Effector memory CD8-positive, alpha-beta T cell (primary cell): ENCODE measurements at places on chromosomes 7 and 10.

GRCh38 chr10:17847585-17848296, 38.6 kb downstream of the MRC1 start:
- DNase-seq: no peak

DNA sequence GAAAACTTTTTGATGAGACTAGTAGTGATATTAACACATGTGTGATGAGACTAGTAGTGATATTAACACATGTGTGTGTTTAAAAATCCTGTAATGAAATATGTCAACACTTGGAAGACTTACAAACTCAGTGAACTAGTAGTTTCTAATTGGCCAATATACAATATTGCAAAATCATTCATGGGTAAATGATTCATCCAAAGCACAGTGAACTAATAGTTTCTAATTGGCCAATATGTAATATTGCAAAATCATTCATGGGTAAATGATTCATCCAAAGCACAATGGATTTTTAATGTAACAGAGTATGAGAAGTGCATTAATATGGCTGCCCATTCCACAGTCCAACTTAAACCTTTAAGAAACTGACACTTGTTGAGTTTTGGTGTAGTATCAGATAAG, 77.8 kb downstream of the ATAD1 start:
- no peak for DNase-seq

- no peak for DNase-seq
Observed at GRCh38 chr7:140084972-140085371, 22.2 kb upstream of the PARP12 start.

DNA sequence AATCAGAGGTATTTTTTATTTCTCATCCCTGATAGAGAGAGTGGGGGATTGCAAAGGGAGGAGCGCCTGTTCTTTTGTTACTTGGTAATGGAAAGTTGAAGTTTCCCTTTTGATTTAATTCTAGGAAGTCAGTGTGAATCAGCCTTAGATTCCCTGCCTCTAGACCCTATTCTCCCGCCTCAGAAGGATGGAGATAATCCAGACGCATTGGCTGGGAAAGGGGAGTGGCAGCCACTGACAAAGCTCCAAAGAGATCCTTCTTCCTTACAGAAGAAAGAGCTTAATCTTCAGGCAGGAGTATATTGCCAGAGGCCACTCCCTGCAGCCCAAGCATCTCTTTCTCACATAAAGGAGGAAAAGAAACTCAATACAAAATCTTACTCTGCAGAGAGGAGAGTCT, 122.3 kb upstream of the GALNT17 start:
- no peak for DNase-seq

- DNase-seq: no peak
Observed at GRCh38 chr7:105643384-105643783, 62.1 kb upstream of the EFCAB10 start.
